Activated CD4-positive, alpha-beta T cell treated with anti-CD3 and anti-CD28 coated beads for 36 hours (primary cell): ENCODE measurements at places on chromosomes 3 and 15.

- no peak for DNase-seq
Observed at GRCh38 chr3:180973543-180973942, 16.0 kb downstream of the DNAJC19 start.

DNA sequence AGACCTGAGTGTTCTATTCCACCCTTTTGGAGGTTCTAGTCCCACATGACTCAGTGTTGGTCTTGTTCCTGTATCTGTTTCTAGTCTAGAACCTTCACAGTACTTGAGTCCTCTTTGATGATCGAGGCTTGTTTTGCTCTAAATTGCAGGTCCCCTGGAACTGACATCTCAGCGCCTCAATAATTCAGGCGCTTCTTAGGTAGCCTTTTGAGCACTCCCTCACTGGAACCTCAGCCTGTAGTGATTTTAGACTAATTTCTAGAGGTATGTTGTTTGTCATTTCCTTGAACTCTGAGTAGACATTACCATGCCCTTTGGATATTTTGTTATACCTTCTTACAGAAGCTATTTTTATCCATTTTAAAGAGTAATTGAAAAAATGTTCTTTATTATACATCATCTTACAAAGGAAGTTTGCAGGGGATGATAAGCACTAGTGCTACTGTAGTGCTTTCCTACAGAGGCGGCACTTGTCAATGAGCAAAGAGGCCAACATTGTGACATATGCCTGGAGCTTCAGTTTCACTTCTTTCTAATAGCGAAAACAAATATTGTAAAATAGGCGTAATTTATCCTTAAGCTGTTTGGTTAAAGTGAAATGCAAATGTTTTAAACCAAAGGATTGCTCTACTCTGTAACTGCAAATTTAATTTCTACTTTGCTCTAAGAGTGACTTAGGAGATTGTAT lies 75.7 kb downstream of the EFL1 start:
- DNase-seq = no peak

DNA sequence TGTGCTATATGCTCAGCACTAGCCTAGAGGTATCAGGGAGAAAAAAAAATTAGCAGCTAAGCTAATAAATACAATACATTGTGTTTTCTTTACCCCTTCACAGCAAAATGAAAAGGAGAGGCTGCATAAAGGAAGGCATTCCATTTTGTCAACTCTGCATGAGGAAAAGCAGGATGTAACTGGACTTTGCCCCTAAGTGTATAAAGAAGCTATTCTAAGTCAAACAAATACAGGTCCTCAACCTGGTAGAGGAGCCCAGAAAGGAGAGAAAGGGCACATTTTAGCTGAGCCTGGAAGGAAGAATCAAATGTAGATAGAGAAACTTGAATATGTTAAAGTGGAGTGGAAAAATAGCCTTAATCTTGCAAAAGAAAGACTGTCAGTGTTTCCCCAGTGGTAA lies 89.0 kb upstream of the SPRED1 start:
- DNase-seq = no peak

- no peak for DNase-seq
Observed at GRCh38 chr15:42069496-42070278, 24.7 kb downstream of the PLA2G4D start.

DNA sequence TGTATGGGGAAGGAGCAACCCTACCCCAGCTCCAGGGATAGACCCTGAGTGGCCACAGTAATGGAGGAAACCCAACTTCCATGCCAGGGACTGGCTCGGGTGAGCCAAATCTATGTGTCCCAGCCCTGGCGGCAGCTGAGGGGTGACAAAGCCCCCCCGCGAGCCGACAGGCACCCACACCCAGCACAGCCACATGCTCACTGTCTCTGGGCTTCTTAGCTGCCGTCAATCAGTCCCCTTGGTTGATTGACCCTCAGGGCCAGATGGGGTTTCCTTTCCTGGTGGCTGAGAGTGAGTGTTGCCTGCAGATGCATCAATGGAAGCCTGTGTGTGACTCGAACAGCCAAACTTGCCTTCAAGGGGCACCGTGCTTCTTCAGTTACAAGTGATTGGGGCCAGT lies 2.1 kb upstream of the OCA2 start:
- no peak for DNase-seq

- no peak for DNase-seq
Observed at GRCh38 chr15:100169615-100170290, 172.0 kb downstream of the ADAMTS17 start.

GRCh38 chr3:52339612-52340011 lies 23.5 kb downstream of the DNAH1 start:
- peak; percentile 59 for DNase-seq

DNA sequence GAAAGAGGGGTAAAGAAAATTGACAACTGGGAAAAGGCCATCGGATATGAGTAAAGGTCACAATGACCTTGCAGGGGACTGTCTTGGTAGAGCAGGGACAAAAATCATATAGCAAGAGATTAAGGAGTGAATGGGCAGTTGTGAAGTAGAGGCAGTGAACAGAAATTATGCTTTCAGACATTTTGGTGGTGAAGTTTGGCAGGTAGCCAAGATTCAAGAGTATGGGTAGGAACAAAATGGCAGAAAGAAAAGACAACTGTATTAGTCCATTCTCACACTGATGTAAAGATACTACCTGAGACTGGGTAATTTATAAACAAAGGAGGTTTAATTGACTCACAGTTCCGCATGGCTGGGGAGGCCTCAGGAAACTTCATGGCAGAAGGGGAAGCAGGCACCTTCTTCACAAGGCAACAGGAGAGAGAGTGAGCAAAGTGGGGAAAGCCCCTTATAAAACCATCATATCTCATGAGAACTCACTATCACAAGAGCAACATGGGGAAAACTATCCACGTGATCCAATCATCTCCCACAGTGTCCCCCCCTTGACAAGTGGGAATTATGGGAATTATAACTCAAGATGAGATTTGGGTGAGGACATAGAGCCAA lies 84.0 kb downstream of the CGNL1 start:
- DNase-seq = no peak

GRCh38 chr15:68789091-68789490 lies 31.6 kb downstream of the ANP32A start:
- no peak for DNase-seq

DNA sequence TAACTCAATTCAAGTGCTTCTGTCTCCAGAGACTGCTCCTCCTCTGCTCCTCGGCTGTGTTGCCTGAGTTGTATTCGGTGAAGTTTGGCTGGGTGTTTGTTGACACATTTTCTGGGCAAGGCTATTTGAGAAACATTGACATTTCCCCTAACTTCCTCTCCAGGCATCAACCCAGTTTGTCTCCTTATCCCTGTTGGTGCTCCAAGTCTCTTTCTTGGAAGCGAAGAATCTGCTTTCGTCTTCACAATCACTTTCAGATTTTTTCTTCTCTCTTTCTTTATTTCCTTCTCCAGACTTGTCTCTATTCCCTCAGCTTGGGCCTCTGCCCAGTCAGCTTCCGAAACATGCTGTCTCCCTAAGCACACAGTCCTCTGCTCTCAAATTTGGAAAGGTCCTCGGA lies 84.7 kb downstream of the ETV5 start:
- no peak for DNase-seq

DNA sequence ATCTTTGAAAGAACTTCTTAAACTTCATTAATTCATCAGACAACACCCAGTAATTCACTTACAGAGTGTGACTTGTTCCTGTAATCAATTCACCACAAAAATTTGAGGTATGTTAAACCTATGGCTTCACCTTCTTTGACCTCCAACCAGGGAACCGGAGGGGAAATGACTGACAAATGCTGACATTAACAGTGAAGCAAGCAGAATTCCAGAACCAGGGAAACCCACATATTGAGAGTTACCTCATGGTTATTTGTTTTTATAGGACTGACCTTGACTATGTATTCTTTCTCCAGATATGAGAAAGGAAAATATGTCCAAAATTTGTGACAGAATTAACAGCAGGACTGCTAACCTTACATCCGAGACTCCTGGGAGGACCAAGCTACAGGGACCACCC lies 2.7 kb downstream of the P3H2 start:
- DNase-seq = no peak

- peak; percentile 86 for DNase-seq
Observed at GRCh38 chr15:38683382-38684242, 119.0 kb upstream of the RASGRP1 start.

GRCh38 chr3:172170841-172171240 lies 131.5 kb downstream of the FNDC3B start:
- no peak for DNase-seq

GRCh38 chr3:87436781-87437543 lies 160.6 kb upstream of the POU1F1 start:
- DNase-seq = no peak

DNA sequence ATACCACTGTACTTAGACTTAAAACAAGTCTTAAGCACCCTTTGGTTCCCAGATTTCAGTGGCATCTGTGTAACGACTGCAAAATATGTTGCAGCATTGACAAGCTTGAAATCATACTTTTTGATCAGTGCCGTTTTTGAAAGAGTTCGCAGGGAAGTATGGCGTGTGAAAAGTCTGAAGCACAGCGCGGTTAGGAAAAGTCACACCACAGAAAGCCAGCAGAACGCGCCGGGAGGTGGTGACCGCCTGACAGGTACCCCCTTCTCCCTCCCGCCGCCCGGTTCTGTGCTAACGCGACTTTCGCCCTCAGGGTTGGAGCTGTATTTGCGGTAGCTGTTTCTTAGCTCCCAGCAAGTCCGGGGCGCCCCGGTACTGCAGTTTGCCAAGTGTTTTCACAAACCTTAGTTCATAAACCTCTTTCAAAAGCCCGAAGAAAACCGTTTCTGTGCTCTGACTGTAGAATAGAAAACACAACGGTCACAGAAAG lies 481 bp upstream of the CRYBG3 start:
- peak; percentile 68 for DNase-seq

- DNase-seq = peak; percentile 69
Observed at GRCh38 chr3:14462738-14463137, 60.3 kb downstream of the SLC6A6 start.

DNA sequence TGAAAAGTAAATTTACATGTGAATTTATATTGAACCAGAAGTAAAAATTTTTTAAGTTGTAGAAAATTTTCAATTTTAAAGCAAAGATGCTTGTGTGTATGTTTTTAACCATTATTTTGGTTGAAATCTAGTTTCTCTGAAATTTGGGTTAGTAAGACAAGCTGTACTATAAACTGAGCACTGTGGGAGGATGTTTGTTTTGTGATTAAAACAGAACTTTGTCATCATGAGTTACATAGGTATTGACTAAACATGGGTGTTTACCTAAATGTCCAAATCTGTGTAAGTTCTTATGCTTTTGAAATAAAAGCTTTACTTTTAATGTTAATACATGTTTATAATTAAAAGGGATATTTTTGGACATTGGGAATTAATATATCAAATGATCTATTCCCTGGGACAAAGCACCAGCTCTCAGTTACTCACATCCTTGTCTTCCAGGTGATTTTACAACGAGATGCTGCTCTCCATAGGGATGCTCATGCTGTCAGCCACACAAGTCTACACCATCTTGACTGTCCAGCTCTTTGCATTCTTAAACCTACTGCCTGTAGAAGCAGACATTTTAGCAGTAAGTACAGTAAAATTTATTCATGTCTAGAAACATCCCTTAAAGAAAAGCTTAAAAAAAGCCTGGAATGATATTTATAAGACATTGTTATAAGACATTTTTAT lies 32.7 kb downstream of the RNF13 start:
- no peak for DNase-seq

- no peak for DNase-seq
Observed at GRCh38 chr15:35603301-35603700, 57.3 kb upstream of the DPH6 start.

DNA sequence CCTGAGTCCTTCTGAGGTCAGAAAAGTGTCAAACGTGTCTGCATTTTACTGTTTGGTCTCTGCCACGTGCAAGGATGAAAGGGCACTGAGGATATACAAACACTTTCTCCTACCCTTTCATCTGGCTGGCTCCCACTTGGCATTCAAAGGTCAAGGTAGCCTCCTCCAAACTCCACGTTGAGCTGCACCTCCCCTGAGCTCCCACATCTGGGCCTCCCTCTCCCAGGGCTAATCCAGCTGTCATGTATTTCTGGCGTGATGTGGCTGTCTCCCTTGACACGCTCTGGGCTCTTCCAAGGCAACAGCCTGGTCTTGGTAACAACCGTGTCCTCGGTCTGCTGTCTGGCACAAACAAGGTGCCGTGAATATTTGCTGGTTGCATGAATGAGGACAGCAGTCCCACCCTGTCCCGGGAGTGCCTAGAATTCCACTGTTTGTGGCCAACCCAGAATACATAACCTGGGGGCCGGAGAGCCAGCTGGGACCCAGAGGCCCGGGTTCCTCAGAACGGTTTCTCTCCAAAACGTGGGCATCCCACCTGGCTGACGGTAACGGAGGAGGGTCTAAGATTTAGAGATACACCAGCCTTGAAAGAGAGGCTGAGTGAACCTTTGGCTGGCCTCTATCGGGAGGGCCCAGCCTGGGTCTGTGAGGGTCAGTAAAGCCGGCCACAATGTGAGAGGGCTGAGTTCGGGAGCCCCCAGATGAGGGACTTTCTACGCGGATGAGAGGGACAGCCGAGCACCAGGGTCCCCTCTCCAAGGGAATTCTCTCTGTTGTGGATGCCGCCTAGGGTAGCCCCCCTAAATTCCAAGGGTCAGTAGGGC lies 767 bp downstream of the GLT8D1 start:
- DNase-seq = peak; percentile 33

GRCh38 chr3:172803489-172803888 lies 53.0 kb downstream of the ECT2 start:
- no peak for DNase-seq

DNA sequence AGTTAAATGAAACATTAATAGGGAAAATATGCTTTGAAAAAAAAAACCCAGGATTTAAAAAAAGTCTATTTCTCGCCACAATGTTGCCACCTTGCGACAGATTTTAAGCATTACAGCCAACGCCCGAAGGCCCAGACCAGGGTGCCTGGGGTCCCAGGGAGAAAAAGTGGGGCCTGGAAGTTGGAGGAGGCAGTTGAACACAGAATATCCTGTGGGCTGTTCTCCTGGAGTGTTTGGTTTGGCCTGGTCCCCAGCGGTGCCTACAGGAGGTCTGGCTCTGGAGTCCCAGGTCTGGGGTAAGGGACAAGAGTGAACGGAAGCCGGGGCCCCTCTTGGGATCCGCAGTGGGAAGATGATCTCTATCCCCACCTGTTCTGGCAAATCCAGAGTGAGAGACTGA lies 3.4 kb downstream of the RNU6-1 start:
- DNase-seq = peak; percentile 66

DNA sequence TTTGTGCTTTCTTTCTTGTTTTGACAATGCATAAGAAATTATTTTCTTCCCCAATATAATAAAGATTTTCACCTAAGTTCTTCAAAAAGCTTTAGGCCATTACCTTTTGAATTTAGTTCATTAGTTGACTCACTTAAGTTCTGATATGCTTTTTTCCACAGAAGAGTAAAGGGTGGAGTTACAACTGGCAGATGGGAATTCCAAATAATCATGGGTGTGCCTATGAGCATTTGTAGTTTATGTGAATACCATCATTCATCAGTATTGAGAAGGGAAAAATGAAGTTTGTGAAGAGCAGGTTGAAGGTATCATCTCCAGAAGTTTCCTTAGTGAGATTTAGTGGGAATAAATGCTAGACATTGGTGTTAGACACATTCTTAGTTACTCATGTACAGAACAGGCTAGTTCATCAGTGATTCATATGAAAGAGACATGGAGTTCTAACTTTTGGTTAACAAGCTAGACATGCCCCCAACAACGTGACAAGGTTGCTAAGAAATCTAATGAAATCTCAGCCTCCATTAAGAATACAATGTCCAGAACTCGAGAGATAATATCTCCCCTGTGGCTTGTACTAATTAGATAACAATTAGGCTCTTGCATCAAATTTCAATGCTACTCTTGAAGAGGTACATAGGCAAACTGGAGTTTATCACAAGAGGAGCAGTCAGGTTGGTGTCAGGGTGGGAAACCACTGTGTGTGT lies 16.9 kb upstream of the ALCAM start:
- DNase-seq = no peak

GRCh38 chr15:74170071-74170844 lies 3.3 kb upstream of the ISLR start:
- DNase-seq = no peak

GRCh38 chr15:82854554-82854953 lies 45.1 kb downstream of the WHAMM start:
- no peak for DNase-seq
